ENCODE measurements at places on chromosomes 7 and 10. TPM values are rescaled to one million over a fixed set of nuclear protein-coding genes. Genes with fewer than 3 reads are reported as not detected.

The ABCB1 gene
- total RNA-seq, result 7.6 TPM

The SFTPA1 gene
- total RNA-seq, result 7.1 TPM

The FAM25C gene
- not detected for total RNA-seq

GRCh38 chr10:13518076-13518692 is 10.6 kb downstream of the BEND7 start:
- no peak for DNase-seq

DNA sequence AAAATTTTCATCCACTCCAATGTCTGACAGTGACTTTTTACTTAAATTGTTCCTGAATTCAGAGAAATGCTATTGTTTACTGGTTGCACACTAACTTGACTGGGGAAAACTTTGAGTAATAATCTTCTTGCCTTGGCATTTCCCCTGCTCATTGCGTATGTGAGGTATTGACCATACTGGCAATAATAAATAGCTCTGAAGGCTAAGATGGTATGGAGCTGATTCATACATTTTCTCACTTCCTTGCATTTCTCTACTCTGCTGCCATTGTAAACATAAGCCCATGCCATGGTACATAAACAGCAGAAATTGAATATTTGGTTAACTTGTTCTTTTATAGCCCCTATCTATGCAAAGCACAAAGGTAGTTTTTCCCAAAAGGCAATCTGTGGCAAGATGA is 290.0 kb downstream of the RNLS start:
- DNase-seq, result no peak

The CCDC136 gene
- total RNA-seq, result 36.5 TPM

The NPY4R gene
- total RNA-seq, result not detected

DNA sequence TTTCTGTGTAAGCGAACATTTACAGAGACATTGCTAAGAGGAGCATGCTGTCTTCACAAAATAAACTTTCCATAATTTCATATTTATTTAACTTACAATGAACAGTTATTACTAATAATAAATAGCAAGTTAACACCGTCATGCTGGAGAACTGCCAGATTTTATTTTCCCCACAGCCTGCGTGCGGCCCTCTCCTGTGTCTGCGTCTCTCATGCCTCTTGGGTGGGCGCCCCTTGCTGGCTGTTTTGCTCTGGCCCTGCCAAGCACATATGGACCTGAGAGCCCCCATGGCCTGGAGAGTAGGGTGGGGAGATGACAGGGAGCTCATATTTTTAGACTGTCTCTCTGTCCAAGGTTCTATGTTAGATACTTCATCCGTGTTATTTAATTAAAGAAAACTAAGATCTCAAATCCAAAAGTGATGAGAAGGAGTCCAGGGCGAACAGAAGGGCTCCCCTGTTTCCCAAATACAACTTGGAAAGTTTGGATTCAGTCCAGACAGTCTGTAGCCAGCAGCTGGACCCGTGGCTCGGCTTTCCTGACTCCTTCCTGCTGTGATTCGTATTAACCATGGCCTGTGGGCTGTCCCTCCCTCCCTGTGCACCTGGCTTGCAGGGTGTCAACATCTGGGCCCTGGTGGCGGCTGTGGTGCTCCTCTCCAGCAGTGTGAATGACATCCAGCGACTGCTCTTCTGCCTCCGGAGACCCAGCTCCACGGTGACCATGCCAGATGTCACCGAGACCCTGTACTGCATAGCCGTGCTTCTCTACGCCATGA is 20.5 kb downstream of the FBH1 start:
- DNase-seq, result no peak

The PTPRN2 gene
- total RNA-seq, result 3.1 TPM

DNA sequence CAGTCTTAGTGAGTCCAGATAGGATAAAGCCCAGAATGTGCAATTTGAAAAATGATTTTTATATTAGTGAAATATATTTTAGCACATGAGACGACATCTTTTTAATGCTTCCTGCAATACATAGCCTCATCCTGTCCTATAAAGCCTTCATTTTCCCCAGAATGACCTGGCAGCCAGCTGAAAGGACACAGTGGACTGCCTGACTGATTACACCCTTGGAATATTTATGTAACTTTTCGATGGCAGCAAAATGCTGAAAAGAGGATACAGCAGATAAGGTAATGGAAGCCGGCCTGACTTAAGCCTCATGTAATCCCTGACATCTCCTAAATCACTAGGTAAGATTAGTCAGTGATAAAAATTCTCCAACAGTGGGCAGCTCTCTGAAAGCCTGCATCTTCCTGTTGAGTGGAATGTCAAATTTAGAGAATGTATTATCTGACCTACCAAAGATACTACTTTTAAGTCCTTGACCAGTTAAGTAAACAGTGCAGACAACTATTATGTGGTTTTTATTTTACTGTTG is 210.7 kb upstream of the STEAP1 start:
- DNase-seq, result no peak

DNA sequence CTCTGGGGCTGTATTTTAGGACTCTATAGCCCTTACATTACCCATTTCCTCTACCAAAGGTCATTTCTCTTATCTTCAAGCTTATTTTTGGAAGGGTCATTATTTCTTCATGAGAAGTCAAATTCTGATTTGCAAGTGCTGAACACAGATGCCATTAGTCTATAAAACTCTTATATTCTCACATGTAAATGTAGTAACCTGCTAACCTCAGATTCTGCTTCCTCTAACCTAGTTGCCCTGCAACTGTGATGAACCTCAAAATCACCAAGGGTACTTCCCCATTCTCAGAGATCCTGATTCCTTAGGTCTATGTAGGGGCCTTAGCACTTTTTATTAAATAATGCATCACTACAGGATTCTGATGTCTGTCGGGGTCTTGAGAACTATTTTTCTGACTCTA is 6.3 kb downstream of the FAS start:
- no peak for DNase-seq

- no peak for DNase-seq
Measured at GRCh38 chr7:135248546-135248945, 14.9 kb downstream of the STRA8 start.

The MKI67 gene
- 1.2 TPM for total RNA-seq

The CAMK2G gene
- 96.4 TPM for total RNA-seq

The LRRN3 gene
- 1.3 TPM for total RNA-seq

DNA sequence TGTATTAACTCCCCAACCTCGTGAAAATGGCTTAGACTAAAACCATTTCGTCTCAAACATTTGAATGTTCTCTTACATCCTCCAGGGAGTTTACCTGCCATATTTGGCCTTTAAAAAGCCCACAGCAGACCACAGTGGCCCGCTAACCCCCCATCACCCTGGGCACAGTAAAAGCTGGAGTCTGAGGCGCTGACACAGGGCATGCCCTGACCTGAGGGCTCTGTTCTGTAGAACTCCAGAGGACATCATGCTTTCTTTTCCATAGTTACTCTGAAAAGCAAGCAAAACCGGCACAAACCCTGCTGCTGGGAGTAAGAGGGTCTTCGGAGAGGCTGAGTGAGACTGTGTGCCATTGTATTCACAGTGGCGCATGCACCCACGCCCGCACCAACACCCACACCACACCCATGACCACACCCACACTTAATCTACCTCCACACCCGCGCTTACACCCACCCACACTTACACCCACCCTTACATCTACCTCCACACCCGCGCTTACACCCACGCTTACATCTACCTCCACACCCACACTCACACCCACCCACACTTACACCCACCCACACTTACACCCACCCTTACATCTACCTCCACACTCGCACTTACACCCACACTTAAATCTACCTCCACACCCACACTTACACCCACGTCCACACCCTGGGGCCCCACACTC is 32.1 kb downstream of the LRRC27 start:
- DNase-seq, result no peak

The GPR15LG gene
- not detected for total RNA-seq

DNA sequence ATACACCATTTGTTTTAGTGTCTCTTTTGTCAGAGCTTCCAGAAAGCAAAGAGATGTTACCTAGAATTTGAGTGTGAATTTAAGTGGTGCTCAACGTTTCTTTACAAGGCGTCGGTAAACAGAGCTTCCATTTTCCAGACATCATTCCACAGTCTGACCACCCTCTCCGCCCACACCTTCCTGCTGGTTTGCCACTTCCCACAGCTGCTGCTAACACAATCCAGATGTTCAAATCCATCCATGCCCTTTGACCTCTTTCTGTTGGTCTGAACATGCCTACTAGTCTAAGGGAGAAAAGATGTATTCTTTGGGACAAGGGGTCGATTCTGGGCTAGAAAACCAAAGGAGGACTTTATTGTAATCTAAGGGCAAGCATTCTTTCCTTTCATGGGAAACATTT is 86.1 kb downstream of the FAM107B start:
- no peak for DNase-seq

DNA sequence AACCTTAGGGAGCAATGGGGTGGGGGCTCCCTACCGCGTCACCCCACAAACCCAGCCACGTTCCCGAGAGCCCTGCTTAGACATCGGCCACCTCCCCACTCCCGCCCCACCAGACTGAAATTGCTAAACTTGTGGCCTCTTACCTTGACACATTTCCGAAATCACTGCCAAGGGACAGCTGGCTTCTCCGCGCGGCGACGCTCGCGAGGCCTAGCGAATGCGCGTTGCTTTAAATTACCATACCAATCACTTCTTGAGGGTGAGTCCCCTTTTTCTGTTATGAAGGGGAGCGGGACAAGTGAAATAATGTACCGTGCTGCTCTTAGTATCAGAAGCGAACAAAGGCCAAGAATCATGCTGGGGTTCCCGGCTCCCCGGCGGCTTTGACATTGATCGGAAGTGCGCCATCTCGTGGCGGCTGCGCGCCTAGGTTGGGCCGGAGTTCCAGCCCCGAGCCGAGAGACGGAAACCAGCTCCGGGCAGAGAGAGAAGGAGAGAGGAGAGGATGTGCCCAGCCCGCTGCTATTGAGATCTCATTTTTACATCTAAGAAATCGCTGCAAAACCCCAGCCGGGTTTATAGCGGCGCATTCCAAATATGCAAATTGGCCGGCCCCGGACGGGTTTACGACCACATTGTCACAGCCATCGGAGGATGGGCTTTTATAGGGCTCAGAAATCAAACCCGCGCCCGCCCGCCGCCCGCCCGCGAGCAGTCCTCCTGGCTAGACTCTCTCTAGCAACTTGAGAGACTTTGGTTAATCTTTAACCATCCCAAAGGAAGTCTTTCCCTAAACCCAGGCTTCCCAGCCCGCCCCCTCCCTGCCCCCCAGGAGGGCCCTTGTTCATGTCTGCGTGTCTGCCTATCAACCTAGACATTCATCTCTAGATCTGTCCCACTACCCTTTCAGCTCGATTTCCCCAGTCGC is 5.3 kb downstream of the HOXA11 start:
- DNase-seq, result no peak

The KNDC1 gene
- 1.7 TPM for total RNA-seq

DNA sequence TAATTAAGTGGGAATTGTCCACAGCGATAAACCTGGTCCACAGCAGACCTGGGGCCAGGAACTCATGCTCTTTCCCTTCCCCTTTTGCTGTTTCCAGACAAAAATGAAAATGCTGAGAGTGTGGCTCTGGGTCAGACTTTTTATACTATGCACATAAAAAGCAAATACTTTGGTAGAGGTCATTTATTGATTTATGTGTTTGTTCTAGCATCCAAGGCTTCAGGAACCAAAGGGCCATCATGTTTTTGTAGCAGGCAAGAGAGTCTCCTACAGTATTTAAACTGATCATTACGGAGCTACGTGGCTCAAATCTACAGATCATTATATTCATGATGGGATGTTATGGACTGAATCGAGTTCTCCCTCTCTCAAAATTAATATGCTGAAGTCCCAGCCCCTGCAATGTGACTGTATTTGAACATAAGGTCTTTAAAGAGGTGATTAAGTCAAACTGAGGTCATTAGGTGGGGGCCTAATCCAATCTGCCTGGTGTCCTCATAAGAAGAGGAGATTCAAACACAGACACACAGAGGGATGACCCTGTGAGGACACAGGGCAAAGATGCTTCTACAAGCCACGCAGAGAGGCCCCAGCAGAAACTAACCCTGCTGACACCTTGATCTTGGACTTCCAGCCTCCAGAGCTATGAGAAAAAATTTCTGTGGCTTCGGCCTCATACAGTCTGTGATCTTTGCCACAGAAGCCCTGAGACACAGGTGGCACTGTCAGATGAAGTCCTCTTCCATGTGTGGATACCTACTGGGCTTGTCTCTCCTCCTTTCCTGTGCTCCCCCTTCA is 46.1 kb upstream of the RNF32 start:
- DNase-seq, result no peak

- DNase-seq, result no peak
Measured at GRCh38 chr7:135936497-135937217, 40.5 kb downstream of the MTPN start.

GRCh38 chr10:119199231-119199992 is 8.0 kb upstream of the GRK5 start:
- no peak for DNase-seq

DNA sequence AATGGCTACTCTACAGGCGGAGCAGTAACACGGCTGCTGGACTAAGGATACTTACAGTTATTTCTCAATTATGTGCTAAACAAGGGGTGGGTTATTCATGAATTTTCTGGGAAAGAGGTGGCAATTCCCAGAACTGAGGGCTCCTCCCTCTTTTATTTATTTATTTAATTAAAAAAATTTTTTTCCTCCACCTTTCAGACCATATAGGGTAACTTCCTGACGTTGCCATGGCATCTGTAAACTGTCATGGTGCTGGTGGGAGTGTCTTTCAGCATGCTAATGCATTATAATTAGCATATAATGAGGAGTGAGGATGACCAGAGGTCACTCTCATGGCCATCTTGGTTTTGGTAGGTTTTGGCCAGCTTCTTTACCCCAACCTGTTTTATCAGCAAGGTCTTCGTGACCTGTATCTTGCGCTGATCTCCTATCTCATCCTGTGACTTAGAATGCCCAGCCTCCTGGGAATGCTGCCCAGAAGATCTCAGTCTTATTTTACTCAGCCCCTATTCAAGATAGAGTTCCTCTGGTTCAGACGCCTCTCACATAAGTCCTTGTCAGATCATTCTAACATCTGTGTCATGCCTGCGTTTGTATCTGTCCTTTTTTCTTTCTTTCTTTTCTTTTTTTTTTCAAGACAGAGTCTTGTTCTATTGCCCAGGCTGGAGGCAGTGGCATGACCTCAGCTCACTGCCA is 15.9 kb upstream of the STOX1 start:
- no peak for DNase-seq

DNA sequence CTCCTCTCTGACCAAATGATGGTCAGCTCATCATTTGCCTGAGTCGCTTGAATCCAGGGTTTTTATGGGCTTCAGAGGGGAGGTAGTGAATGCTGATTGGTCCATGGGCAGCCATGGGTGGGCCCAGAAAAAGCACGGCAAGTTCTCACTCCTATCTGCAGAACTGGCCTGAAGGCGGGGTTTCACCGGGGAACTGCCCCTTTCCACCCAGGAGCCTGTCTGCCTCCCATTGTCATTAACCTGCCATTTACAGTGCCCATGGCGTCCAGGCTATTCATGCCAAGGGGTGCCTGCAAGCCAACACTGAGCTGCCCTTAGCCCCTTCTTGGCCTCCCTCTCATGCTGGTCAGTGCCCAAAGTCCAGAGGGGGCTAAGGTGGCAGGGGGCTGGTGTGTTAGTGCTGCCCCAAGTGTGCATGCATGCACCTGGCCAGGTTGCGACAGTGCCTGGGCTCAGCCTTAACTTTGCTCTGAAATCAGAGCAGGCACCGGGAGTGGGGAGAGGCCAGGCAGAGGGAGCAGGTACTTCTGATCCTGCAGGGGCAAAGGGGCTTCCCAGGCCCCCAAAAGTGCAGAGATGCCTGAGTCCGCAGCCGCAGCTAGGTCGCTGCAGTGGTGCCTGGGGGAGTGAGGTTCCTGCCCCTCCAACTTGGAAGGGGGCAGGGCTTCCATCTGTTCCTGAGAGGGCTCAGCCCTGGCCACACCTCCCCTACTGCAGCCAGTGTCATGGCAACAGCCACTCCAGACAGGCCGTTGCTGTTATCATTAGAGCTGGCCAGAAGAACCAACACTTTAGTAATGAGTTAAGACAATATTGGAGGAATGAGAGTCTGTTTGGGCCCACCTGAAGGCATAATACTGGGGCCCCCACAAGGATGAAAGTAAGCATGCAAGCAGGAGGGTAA is 561.6 kb downstream of the GRM8 start:
- DNase-seq, result no peak

The PWWP2B gene
- 11.8 TPM for total RNA-seq
